ENCODE measurements at places on chromosomes 3 and 15. TPM values are rescaled to one million over a fixed set of nuclear protein-coding genes. Genes with fewer than 3 reads are reported as not detected.

Gene GOLGA6L9
- total RNA-seq: 1.7 TPM

Gene C3orf80
- total RNA-seq: not detected

Gene GOLGA8T
- 0.17 TPM for total RNA-seq

Gene EPHA3
- 0.16 TPM for total RNA-seq

Gene SLC12A1
- not detected for total RNA-seq

Gene A4GNT
- total RNA-seq: not detected

Gene FBXL22
- total RNA-seq: 0.16 TPM

Gene GNB4
- 42.7 TPM for total RNA-seq

Gene IP6K2
- 61.5 TPM for total RNA-seq

Gene SLC2A2
- not detected for total RNA-seq

Gene TGM4
- total RNA-seq: under 0.01 TPM

Gene TBL1XR1
- 240 TPM for total RNA-seq

Gene PPARG
- total RNA-seq: 25.3 TPM

Gene GNAT1
- total RNA-seq: not detected

Gene MESP1
- total RNA-seq: 0.17 TPM

Gene HGD
- total RNA-seq: 0.32 TPM

Gene ARHGEF26
- 0.09 TPM for total RNA-seq

Gene EPHB1
- total RNA-seq: 0.63 TPM

Gene ARL14
- total RNA-seq: not detected

Gene RASGRF1
- total RNA-seq: under 0.01 TPM

Gene MRAS
- 29.1 TPM for total RNA-seq

Gene DAPK2
- 1.2 TPM for total RNA-seq

Gene LTF
- total RNA-seq: not detected

Gene PATL2
- 1.4 TPM for total RNA-seq

Gene CFAP100
- total RNA-seq: not detected

Gene UROC1
- not detected for total RNA-seq

Gene RPL39L
- total RNA-seq: 15.1 TPM

All from bronchial smooth muscle cell (primary cell).